NCI-H1436 (cell line): ENCODE measurements at places on chromosomes 6 and 20.

DNA sequence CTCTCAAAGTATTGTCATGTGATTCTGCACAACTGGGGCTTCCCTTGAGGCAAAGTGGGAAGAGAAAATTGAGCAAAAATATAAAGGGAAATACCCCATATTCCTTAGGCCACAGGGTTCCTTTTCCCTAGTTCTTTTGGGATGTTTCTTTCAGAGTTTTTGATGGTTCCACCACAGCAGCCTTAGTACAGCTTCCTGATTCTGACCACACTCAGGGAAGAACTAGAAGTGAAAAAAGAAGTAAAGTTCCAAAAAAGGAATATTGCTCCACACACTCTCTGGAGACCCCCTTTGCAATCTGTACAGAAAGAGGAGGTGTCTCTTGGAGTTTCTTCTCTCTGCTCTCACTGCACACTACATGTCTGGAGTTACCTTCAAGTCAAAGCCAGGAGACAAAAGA, 27.9 kb upstream of the HLA-DQA2 start:
- no peak for DNase-seq

DNA sequence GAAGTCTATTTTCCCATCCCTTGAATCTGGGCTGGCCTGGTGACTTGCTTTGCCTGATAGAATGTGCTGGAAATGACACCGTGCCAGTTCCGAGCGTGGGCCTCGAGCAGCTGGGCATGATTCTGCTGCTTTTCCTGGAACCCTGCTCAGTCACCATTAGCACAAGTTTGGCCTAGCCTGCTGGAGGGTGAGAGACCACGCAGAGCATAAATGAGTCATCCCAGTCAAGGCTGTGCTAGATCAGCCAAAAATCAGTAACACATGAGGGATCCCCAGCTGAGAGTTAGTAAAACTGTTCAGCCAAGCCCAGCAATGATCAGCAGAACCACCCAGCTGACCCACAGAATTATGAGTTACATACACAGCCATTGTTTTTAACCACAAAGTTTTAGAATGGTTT, 74.8 kb upstream of the TOP1 start:
- no peak for DNase-seq

DNA sequence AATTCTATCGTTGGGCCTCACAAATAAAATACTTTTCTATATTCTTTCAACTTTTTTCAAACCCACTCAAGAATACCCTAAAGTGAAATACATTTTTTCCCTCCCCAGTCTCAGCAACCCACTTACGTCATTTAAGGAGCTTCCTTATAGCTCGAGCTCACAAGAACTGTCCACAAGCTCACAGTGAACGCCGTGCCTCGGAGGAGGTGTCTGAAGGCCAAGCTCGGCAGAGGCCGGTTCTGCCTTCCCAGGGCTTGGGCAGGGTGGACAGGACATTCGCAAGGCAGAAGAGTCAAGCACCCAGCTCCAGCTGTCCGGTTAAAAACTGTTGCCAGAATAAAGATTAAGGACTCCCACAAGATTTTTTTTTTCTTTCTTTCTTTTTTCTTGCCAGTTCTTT, 802.3 kb downstream of the QKI start:
- no peak for DNase-seq

DNA sequence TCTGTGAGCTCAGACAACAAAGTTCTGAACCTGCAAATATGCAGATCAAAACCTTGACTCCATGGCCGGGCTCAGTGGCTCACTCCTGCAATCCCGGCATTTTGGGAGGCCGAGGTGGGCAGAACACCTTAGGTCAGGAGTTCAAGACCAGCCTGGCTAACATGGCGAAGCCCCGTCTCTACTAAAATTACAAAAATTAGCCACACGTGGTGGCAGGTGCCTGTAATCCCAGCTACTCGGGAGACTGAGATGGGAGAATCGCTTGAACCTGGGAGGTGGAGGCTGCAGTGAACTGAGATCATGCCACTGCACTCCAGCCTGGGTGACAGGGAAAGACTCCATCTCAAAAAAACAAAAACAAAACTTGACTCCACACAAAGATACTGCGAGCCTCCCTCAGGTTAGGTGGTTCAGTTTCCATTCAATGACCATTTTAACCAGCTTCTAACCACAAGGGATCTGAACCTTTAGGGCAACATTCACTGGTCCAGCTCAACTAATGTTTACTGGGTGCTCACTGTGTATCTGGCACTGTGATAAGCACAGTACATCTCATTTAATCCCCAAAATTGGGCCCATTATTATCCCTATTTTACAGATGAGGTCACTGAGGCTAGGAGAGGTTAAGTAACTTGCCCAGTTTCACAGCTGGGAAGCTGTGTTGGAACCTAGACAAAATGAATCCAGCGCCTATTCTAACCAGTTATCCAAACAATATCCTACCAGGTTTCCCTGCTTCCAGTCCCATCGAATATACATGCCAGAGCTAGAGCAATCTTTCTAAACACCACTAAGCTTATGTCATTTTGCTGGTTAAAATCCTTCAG, 1.8 kb downstream of the SNRPB start:
- DNase-seq, result no peak

DNA sequence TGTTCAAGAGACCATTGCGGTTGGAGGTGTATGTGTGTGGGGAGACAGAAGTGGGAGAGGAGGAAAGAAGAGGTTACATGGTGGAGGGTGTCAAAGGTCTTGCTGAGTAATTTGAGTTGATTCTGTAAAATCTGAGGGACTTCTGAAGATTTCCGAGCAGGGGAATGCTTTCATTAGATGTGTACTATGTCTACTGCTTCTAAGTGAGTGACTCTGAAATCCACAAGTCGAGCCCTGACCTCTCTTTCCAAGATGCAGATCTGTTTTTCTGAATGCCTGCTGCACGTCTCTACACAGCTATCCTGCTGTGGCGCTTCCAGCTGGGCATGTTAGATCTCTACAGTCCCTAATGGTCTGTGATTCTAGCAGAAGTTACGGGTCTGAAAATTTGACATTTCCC, 209.8 kb downstream of the ATXN1 start:
- DNase-seq, result no peak
